Putamen (tissue), 1 donor: ENCODE measurements at places on chromosomes 5 and 9.

GRCh38 chr9:9820436-9820835 is 792.4 kb downstream of the PTPRD start:
- no peak for DNase-seq

GRCh38 chr5:10565785-10566542 is 2.1 kb downstream of the ANKRD33B start:
- no peak for DNase-seq

DNA sequence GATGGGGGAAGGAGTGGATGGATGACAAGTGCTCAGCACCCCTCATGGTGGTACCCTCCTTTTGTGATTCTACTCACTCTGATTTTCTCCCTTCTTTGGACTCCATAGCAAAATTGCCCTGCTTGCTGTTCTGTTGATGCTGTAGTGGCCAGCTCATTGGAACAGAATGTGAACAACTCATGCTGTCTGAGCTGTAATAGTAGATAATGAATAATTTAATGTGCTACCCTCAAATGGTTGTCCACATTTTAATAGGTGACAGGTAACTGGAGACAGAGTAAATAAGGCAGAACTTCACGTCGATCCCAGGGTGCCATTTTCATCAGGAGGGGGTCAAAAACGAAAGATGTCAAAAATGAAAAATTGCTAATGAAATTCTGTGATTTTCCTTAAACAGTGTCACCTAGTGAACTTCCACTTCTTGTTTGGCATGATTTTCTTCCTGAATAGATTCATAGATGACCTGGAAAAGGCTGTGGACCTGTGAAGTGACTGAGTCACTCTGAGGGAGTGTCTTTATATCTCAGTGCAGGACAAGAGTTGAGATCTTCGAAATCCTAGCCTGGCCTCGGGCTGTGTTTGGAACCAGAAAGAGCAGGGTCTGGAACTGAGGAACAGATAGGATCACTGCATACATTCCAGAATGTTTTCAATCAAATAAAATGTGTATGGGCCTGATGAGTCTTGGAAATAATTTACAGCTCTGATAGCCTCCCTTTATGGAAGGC is 270.2 kb downstream of the PSAT1 start:
- no peak for DNase-seq

DNA sequence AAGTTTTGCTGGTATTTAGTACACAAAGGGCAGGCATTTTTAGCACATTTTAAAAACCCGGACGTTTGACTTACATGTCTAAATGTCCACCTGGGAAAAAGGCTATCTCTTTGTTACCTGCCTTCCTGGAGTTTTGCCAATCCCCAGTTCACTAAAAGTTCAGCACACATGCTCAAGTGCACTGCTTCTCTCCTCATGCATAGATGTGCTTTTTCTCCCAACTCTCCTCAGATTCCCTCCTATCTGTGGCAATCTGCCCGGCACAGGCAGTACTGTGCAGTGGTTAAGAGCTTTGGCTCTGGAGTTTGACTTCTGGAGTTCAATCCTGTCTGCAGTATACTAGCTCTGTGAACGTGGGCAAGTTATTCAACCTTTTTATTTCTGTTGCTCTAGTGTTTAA is 8.3 kb upstream of the CCNO start:
- DNase-seq = no peak

DNA sequence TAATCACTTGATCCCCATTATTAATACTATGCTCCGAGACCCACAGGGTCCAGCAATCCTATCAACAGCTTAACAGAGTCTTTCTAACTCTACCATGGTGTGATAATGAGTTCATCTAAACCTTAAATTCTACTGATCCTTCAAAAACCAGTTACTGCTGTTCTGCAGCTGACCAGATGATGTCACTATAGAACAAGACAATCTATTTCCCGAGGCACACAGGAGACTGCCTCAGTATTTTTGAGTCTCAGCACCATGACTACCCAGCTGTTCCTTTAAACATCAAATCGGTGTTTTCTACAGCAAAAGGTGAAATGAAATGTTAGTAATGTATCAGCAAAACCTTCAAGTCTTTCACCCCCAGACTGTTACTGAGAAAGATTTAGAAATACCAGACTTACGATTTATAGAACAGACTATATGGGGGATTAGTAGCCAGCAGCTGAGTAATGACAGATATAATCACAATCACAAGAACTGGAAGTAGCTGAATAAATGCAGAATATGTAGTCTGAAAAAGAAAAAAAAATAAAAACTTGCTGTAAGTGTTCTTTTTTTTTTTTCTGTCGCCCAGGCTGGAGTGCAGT is 16.9 kb downstream of the DNAJC18 start:
- peak; percentile 69 for DNase-seq

DNA sequence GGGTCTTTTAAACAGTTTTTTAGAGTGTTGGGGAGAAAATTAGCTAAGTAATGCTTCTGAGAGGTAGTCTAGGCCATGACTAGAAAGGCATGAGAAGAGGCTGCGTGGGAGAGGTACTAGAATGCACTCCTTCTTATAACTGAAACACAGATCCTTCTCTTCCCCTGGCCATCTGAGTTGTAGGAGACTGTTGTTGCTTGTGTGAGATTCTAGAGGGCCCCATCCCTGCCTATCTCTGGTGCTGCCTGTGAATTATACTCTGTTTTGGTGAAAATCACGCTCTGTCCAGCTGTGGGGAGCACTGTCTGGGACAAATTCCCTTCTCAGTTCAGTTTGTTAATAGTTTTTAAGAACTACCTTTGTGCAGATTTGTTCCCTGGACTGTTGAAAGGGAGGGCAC is 37.5 kb downstream of the MAP1B start:
- DNase-seq = peak; percentile 58

DNA sequence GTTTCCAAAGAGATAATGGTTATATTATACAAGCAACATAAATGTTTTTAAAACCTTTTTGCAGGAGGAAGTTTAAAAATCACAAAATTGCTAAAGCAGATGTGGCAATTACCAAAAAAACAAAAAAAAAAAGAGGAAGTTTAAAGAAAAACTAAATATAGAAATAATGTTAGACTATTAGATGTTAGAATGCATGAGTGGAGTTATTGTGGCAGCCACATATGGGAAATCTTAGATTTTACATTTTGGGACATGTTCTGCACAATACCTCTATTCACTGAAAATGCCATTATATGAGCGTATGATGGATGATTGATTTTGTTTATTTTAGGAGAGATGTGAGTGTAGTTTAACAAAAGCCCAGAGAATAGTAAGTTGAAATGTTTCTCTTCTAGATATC is 31.2 kb upstream of the DTWD2 start:
- DNase-seq = no peak

GRCh38 chr5:164119806-164120447 is 614.5 kb downstream of the MAT2B start:
- no peak for DNase-seq

DNA sequence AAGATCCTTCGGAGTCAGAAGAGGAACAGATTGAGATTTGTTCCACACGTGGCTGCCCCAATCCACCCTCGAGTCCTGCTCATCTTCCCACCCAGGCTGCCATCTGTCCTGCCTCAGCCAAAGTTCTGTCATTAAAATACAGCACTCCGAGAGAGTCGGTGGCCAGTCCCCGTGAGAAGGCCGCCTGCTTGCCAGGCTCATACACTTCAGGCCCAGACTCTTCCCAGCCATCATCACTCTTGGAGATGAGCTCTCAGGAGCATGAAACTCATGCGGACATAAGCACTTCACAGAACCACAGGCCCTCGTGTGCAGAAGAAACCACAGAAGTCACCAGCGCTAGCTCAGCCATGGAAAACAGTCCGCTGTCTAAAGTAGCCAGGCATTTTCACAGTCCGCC is 85.9 kb downstream of the GOLPH3 start:
- no peak for DNase-seq

DNA sequence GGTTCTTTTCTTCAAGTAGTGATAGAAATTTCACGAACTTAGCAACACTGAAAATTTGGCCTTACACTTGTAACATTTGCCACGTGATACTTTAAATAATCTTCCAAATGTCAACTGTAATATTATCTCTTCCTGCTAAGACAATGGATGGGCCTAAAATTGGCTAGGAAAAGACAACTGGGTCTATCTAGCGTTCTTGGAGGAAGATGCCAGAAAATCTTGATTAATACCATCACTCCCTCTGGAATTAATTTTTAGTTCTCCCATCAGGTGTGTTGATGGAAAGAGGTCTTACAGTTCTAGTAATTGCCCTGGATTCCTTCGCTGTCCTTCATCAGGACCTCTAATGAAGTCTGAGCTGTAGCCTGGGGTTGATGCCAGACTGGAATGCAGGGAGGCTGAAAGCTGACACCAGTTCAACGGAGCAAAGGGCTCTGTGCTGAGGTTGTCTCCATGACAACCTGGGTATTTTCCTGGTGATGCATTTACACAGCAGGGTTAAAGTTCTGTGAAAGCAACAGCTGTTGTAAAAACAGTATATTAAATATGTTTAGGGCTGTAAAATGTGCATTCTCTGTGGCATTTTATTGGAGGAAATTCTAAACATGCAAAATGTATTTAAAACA is 92.3 kb downstream of the GAS1 start:
- DNase-seq = no peak

DNA sequence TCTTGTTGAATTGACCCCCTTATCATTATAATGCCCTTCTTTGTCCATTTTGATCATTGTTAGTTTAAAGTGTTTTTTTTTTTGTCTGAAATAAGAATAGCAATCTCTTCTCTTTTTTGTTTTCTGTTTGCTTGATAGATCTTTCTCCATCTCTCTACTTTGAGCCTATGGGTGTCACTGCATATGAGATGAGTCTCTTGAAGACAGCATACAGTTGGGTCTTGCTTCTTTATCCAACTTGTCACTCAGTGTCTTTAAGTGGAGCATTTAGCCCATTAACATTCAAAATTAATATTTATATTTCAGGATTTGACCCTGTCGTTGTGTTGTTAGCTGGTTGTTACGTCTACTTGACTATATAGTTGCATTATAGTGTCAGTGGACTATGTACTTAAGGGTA is 135.4 kb downstream of the HMHB1 start:
- no peak for DNase-seq
